ENCODE measurements at places on chromosomes 1 and 21. TPM values are rescaled to one million over a fixed set of nuclear protein-coding genes. Genes with fewer than 3 reads are reported as not detected.

- DNase-seq: no peak
Observed at GRCh38 chr1:208248991-208249696, 5.0 kb upstream of the PLXNA2 start.

DNA sequence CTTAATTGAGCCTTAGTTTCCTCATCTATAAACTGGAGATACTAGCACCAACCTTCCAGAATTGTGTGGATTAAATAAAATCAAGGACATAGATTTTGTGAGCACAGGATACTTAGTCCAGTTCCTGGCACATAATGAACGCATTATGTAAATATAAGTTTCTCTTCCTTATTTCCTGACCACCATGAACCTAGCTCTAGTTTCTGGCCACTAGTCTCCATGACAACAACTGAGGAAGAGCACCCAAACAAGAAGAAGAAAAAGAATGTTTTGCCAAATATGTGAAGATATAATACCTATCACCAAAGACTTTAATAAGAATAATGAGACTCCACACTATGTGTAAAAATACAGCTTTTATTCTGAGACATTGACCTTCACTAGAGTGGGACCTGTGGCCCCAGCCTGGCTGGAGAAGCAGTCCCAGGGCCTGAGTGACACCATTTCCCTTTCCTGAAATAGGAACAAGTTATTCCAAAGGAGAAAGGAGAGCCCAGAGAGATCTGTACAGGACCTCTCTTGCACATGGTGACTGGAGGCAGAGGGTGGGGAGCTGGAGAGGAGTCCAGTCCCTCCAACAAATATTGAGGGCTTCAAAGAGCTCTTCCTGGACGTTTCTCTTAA, 940 bp upstream of the USF1 start:
- no peak for DNase-seq

The BATF3 gene
- 0.76 TPM for polyA plus RNA-seq

The ASCL5 gene
- polyA plus RNA-seq: not detected

The CREG1 gene
- polyA plus RNA-seq: 26.1 TPM

DNA sequence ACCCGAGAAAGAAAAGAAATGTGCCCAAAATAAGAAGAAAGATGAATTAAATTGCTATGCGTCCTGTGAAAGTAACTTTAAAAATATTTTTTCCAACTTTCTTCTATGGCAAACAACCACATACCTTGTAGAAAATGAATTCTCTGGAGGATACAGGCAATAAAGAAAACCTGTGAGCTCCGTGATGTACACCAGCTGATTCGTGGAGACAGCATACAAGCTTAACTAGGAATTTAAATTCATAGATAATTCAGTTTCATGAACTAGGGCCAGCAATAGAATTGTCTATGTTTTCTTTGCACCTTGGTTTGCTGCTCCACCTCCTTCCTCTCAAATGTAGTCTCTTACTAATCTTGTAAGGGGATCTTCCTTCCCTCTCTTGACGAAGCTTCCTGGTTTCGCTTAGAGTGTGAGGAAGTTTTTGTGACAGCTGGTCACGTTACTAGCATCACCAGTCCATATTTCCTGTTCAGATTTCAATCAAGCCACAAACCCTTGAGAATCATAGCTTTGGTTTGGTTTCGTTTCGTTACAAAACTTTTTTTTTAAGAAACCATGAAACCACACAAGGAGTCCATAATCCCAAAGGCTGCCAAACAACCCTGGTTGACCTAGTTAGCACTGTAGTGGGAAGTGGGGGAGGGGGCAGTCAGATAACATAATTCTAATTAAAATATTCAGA, 35.8 kb downstream of the GREM2 start:
- DNase-seq: no peak

- DNase-seq: no peak
Observed at GRCh38 chr1:201169971-201170532, 15.8 kb upstream of the TMEM9 start.

DNA sequence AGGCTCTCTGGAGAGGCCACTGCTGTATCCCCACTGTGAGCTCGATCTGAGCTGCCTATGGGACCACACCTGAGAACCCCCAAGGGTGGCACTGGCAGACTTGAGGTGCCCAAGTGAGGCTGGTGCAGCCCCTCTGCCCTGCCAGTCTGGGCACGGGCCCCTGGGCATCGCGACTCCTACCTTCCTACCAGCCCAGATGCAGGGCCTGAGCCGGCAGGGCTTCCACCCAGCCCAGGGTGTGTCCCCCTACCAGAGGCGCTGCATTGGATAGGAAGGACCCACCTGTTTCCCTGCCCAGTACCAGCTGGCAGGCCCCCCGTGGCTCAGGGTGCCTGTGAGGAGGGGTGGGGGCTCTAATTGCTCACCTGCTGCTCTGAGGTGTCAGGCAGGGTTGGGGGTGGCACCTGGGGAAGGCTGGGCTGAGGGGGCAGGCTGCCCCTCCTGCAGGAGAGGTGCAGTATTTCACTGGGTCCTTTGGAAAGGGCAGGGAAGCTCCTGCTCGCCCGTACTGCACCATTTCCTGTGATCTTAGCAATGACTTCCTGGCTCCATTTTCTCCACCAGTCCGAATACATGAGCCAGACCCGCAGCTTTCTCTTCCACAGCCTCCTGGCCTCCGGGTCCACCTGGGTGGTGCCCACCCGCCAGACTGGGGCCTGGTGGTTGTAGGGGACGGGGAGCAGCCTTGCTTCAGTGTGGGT, 11.8 kb downstream of the TP73 start:
- DNase-seq: no peak

DNA sequence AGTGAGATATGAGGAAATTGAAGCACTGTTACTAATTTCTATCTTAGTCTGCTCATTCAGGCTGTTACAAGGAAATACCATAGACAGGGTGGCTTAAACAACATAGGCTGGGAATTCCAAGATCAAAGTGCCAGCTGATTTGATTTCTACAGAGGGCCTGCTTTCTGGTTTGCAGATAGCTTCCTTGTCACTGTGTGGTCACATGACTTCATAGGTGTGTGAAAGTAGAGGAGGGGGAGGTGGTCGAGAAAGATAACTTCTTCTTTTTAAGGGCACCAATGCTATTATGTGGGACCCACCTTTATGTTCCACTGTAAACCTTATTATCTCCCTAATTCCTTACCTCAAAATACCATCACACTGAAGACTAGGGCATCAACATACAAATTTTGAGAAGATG, 6.4 kb upstream of the BRINP3 start:
- DNase-seq: no peak

DNA sequence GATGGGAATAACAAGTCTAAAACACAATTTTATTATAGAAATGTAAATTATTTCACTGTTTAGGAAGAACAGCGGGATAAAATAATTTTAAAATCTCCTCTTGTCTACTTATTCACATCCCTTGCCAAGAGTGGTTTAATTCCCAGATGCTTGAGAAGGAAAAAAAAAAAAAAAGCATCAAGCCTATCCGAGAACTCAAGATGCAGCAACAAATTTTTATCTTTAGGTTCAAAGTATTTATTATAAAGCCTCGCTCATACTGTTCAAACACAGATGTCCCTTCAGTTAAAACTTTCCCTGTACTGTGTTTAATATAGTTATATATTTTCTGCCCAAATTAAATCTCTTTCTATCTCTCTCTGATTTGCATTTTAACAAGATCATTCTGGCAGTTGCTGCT, 1615.8 kb downstream of the PLA2G4A start:
- DNase-seq: no peak

The SVBP gene
- 20.2 TPM for polyA plus RNA-seq

DNA sequence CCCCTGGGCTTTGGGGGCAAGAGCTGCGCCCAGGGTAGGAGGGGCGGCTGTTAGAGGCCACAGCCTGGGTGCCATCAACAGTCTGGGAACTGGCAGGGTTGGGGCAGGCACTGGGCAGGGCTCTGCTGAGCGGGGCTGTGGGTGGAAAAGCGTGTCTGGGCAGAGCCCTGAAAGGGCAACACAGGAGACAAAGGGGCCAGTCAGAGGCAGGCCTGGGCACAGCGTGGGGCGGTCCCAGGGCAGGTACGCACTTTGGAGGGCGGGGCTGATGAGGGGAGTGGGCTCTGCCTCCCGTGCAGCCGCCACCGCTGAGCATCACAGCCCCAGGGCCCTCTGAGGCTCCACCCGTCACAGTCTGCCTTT, 13.9 kb downstream of the CELSR2 start:
- no peak for DNase-seq

DNA sequence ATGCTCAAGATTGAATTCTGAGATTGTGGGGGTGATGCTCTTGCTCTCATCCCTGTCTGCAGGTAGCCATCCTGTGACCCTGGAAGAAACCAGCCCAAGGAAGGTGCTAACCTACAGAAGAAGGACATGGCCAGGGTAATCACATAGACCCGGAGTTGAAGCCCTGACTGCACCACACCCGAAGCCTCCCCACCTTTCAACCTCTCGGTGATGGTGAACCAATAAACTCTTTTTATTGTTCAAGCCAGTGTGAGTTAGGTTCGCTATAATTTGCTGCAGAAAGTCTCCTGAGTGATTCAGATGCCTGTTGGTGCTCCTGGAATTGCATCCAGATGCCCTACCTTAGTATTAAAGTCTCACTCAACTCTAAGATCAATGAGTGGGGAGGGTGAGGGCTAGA, 163.6 kb downstream of the PLPP3 start:
- DNase-seq: no peak

Data from SK-N-SH (cell line).